ENCODE measurements at places on chromosomes 1 and 21.

- no peak for DNase-seq
Observed at GRCh38 chr1:184429335-184429734, 42.5 kb downstream of the C1orf21 start.

DNA sequence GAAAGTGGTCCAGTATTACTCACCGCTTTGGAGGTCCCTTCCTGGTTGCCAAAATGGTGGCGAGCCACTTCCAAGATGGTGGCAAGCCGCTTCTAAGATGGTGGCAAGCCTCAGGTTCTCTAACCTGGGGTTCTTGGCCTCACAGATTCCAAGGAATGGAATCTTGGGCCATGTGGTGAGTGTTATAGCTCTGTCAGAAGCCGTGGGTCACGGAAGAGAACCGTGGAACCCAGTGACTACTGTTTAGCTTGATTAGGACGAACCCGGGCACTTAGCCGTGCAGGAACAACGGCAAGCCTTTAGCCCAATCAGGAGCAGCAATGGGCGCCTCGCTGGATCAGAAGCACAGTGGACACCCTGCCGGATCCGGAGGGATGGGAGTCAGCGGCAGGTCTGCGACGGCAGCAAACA, 356.2 kb upstream of the TMPRSS15 start:
- no peak for DNase-seq

DNA sequence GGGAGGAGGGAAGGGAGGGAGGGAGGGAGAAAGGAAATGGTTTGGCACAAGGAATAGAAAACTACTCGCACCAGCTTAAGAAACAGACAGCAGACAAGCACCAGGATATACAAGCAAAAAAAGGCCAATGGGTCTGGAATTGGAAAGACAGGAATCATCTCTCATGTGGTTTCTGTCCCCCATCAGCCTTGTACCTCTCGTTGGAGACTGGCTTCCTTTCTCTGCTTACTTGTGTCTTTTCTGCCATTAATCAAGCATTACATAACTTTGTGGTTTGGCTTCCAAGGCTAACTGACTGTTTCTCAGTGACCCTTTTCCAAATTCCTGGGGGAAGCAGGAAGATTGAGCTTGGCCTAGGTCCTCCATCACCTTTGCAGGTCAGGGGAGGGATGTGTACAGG, 11.8 kb upstream of the RALGPS2 start:
- no peak for DNase-seq

GRCh38 chr1:6104631-6105030, 58.9 kb downstream of the KCNAB2 start:
- no peak for DNase-seq

DNA sequence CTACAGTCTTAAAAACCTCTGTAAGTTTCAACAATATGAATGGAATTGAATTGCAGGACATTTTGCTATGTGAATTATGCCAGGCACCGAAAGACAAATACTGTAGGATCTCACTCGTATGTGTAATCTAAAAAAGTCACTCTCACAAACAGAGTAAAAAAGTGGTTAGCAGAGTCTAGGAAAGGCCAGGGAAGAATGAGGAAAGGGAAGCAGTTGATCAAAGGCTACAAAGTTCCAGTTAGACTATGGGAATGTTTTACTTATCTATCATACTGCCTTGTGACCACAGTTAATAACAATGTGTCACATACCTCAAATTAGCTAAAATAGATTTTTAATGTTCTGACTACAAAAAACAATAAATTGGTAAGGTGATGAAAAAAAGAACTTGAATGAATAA, 565.4 kb upstream of the BRINP3 start:
- DNase-seq, result no peak

DNA sequence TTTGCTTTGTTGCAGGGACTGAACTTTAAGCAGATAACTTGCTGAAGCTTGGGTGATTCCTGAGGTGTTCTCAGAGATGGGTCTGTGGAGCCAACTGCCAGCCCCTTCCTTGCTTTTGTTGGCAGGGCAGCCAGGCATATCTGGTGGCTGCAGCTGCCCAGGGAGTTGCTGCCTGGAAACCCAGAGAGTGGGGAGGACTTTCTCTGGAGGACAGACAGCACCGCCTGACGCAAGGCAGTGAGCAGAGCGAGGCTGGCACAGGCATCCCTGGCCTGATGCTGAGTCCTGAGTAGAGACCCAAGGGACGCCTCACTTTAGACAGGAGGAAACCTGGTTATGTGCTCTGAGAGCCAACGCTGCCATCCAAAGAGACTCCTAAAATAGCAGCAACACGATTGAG, 9.8 kb upstream of the OLFML2B start:
- DNase-seq, result no peak
